ENCODE measurements at places on chromosomes 11 and 22.

GRCh38 chr22:27885977-27886842, 32.8 kb downstream of the PITPNB start:
- peak; percentile 57 for DNase-seq

- DNase-seq: no peak
These were observed 772.0 kb downstream of the ETS1 start for GRCh38 chr11:127815331-127815730.

GRCh38 chr11:115129473-115130289, 374.5 kb downstream of the CADM1 start:
- DNase-seq: no peak

- DNase-seq: no peak
These were observed 44.6 kb downstream of the MYO7A start for GRCh38 chr11:77172666-77172982.

- no peak for DNase-seq
These were observed 22.3 kb downstream of the CSF2RB start for GRCh38 chr22:36935694-36936093.

- no peak for DNase-seq
These were observed 96.5 kb downstream of the RPL27A start for GRCh38 chr11:8779107-8779506.

- peak; percentile 21 for DNase-seq
These were observed 55.3 kb upstream of the CD44 start for GRCh38 chr11:35083431-35084238.

GRCh38 chr11:46275964-46276641, 1.4 kb upstream of the CREB3L1 start:
- DNase-seq: no peak

GRCh38 chr11:83599066-83599465, 312.9 kb upstream of the CCDC90B start:
- DNase-seq: no peak

- DNase-seq: no peak
These were observed 97.0 kb downstream of the SYT9 start for GRCh38 chr11:7348432-7349304.

DNA sequence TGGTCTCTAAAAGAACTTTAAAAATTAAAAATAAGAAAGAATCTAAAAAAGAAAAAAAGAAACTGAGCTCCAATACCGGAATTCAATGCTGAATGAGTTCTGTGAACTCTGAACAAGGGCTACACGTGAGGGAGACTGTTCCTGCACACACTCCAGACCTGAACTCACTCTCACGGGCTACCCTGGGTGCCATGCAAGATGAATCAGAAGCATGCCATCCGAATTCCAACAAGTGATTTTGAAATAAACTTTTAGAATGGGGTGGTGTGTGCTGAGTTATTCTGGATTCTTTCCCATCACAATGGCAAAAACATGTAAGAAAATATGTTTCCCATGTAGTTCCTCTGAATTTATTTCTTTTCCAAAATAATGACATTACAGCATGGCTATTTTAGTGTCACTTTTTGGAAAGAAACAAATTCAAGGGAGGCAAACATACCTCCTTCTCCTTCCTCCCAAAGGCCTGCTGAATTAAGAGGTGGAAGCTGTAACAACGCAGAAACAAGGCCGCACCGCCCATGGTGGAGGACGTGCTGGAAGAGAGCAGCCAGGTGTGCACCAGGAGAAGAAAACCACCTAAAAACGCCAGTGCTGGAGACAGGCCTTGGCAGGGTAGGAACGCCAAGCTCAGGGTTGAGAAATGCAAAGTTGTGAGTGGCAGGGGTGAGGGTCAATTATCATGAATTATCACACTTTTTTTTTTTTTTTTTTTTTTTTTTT, 63.2 kb upstream of the ARFGAP3 start:
- no peak for DNase-seq

GRCh38 chr11:35058669-35059434, 80.1 kb upstream of the CD44 start:
- DNase-seq: no peak

DNA sequence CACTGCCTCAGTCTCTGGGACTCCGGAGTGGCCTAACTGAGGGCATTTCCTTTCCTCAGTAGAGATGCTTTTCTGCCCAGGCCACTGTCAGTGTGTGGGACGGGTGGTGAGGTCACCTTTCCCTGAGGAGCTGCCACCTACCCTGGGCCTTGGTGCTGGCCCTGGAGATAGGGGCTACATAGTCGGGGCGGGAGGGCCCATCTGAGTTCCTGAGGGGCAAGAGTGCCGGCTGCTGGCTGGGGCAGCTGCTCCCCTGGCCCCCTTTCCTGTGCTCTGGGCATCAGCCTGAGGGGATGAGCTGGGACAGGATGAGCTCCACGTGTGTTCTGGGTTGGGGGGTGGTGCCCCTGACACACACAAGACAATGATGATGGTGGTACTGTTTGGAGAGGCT, 5.4 kb downstream of the KCNC1 start:
- no peak for DNase-seq

GRCh38 chr11:119623682-119624081, 105.3 kb downstream of the NECTIN1 start:
- no peak for DNase-seq

GRCh38 chr11:75040167-75040770, 51.5 kb downstream of the NEU3 start:
- DNase-seq: no peak

DNA sequence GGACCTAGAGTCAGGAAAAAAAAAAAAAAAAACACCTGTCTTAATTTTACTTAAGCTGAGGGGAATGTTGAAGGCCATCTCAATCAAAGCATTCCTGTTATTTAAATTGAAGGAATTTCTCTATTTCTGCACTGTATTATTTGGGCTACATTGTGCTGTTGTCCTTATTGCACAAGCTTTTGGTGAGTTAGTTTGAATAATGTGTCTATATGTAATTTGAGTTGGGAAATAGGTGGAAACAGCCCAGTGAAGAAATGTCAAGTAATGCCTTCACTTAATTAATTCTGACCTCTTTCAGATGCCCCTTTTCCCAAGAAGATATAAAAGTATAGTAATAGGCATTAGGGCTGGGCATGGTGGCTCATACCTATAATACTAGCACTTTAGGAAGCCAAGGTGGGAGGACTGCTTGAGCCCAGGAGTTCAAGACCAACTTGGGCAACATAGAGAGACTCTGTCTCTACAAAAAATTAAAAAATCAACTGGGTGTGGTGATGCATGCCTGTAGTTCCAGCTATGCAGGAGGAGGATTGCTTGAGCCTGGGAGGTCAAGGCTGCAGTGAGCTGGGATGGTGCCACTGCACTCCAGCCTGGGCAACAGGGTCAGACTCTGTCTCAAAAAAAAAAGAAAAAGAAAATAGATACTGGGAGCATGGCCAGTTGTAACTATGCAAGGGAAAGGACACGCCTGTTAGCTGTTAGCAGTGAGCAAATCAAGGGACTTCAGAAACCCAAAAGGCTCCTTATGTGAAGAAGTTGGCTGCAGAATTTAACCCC, 34.9 kb downstream of the OR10A6 start:
- no peak for DNase-seq

DNA sequence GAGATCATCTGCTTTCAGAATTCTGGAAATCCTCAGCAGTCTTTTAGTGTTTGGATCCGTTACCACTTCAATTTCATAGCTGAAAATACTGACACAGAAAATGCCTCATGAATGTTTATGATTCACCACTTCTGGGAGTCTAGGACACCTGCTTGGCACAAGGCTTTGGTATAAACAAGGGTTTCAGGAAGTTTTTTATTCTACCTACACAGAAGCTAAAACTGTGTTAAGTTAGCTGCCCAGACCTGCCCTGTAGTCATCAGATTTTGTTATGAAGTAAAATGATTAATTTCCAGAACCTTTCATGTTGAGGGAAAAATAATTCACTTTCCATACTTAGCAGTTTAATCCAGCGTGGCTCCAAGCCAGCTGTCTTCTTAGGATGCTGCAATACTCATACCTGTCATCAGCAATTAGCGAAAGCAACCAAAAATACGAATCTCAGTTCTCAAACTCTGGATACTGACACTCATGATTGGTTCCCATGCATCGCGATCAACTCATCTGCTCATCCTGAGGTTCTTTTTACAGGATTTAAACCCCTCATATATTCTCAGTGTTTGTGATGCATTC, 458.5 kb upstream of the CCDC90B start:
- DNase-seq: no peak

DNA sequence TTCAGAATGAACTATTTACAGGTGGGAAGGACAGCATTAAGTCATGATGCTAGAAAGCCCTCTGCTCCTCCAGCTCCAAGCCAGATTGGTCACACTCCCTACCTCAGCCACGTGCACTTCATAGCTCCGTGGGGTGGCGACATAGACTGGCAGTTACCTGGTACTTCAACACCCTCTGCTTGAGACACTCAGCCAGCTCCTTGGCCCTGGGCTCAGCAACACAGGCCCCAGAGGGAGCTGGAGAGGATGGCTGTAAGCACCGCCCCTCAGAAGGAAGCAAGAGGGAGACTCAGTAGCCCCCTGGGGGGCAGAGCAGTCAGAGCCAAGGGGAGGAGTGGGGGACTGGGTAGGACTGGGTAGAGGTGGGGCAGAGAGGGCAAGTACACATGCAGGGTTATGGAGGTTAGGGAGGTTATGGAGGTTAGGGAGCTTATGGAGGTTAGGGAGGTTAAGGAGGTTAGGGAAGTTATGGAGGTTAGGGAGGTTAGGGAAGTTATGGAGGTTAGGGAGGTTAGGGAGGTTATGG, 102.1 kb upstream of the BID start:
- peak; percentile 7 for DNase-seq

DNA sequence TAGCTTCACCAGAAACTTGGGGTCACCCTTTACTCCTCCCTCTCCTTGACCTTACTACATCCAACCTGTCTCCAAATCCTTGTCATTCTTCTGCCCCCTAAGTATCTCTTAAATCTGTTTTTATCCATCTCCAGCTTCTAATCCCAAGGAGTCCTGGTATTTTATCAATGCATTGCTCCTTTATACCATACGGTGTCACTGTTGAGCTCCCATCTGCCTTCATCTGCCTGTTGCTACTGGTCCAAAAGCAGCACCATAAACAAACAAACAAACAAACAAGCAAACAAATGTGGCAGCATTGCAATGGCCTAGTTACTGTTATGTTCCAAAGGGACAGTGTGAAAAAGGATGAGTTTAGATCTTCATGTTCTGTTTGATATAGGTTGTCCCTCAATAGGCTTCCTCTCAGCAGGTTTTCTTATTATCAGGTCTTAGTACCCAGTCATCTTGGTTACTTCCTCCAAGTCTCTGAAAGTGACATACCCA, 34.2 kb downstream of the DNHD1 start:
- DNase-seq: peak; percentile 53

DNA sequence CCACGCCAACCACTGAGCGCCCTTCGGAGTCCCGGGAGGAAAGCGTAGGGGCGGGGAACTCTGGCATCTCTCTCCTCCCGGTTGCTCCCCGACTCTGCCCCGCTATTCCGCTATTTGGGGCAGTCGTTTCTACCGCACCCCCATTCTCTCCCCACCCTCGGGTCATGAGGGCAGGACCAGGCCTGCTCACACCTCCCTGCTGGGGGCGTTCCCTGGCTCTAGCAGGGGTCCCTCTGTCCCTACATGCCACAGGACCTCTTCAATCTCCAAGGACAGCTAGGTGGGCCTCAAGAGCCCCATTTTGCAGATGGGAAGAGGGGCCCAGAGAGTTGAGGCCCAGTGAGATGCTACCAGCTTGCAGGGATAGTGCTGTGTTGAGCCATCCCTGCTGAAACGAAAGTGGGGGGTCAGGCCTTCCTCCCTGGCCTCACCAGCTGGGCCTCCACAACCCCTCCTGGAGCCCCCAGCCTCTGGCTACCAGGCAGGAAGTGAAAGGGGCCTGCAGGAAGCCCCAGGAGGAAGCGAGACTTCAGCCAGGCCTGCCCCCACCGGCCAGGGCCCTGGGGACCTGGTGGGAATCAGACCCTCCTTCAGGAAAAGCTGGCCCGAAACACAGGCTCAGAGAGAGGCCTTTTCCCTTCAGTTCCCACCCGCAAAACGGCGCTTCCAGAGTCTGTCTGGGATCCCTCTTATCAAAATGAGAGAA, 5.5 kb upstream of the SHISA8 start:
- DNase-seq: no peak

DNA sequence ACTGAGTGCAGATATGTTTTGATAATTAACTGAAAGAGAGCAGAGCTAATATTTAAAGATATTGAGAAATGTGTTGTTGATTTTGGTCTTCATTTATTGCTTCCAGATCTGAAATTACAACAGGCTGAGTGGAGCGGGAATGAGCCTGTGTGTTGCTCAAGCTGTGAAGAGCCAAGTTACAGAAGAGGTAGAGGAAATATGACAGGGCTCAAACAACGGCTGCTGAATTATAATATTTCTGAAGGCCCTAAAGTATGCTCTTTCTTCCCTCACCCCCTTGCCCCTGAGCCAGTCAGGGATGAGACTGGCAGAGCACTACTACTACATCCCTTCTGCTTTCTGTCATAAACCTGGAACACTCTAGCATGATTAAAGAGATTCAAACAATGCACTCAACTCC, 115.6 kb downstream of the FANCF start:
- no peak for DNase-seq

DNA sequence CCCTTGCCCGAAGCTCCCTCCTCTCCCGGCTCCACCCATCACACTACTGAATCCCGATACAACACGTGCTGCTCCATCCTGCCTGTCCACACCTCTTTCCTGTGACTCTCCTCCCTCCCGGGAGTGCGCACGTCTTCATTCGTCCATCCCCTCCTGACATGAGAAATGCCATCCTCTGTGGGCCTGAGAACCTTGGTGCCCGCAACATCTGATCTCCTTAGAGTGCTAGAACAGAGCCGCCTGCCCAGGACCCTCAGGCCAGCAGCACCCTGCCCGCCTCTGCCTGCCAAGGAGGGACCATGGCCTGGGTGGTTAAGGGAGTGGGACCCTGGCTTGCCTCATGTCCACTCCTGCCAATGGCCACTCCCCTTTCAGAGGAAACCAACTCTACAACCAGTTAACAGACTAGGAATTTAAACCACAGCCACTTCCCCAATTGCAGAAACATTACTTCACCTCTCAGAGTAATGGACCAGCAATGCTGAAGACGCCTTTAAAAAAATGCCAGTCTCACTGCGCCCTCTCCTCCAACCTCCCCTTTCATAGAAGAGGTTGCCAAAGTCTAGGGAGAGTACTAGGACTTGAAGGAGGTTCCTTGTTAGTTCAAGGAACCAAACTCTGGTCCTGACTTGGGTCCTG, 466.3 kb downstream of the OPCML start:
- DNase-seq: no peak

DNA sequence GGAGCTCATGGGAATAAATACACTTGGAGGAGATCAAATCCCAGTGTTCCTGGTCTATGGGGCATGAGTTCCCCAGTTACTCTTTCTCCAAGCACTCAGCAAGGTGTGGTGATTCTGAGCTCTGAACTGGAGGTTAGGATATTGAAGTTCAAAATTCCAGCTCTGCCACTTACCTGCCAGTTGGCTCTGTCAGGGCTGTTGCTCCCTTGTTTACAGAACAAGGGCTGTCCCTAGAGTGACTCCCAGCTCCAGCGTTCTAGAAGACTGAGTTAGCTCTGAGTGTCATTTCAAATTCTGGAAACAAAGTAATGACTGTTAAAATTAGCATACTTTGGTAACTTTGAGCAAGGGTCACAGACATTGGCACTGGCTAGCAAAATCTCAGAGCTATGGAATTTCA, 69.7 kb upstream of the ZBED5 start:
- DNase-seq: no peak

GRCh38 chr11:117925198-117925925, 3.8 kb downstream of the TMPRSS13 start:
- no peak for DNase-seq

Data from HTR-8/SVneo (cell line).